ENCODE measurements at places on chromosomes 5 and 9.

- no peak for DNase-seq
These were observed 70.4 kb upstream of the SIMC1 start for GRCh38 chr5:176167800-176168199.

GRCh38 chr5:71586941-71587765 is at the start of gene MCCC2:
Gene MCCC2 (plus strand): TSS chr5:71587340. CDS start chr5:71587426, 86 bp downstream.
- peak; percentile 93 for DNase-seq

DNA sequence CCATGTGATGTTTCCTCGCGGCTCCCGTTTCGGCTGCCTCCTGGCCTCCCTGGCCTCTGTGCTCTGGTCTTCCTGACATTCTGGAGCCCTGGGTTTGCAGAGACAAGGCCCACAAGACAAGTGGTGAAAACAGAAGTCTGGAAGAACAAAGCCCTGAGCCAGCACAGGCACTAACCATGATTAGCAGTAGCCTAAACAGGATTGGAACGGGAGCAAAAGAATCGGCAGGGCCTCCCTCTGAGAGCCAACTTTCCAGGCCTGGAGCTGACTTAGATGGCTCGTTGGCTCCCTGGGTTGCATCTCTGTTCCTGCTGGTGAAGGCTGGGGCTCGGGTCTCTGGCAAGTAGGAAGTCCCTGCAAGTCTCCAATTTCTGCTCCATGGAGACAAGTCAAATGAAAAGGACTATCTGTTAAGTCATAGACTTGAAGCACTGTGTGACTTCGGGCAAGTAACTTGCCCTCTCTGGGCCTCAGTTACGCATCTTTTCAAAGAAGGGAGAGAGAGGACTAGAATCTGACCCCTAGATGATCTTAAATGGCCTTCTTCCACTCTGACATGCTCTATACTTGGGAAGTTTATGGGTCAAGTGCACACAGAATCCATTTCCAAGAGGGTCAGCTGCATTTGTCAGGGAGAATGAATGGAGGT is 3.3 kb downstream of the COL27A1 start:
- DNase-seq, result no peak

- no peak for DNase-seq
These were observed 10.2 kb downstream of the FBXO10 start for GRCh38 chr9:37565661-37566618.

DNA sequence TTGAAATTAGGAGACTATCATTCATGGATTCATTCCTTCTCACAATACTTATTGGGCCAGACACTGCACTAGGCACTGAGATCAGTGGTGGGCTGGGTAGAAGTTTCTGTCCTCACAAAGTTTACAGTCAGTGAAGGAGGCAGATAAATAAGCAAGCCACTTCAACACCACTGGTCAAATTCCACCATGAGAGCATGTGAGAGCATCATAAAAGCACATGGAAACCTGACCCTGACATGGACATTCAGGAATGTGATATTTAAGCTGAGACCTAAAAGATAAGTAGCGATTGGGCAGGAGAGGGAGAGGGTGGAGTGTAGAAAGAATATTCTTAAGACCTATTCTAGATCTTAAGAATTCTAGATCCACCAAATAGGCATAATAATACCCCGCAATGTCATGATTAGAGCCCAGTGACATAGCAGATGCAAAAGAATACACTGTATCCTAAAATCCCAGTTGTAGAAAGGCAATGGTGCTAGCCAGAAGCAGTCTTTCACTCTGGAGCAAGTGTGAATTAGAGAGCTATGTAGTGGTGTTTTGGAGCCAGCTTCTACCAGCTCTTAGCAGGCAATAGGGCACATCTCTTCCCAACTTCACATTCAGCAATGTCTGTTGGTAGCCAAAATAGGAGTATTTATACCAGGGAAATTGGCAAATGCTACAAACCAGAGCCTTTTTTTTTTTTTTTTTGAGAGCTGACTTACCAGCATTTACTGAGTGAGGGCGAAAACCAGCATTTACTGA is 46.4 kb downstream of the SH3RF2 start:
- no peak for DNase-seq

GRCh38 chr9:114237781-114238180 is 82.4 kb downstream of the COL27A1 start:
- no peak for DNase-seq

GRCh38 chr9:108996643-108997042 is 16.7 kb downstream of the CTNNAL1 start:
- DNase-seq, result no peak

- DNase-seq, result no peak
These were observed 74.9 kb upstream of the NIPAL4 start for GRCh38 chr5:157384971-157385709.

- no peak for DNase-seq
These were observed 106.1 kb downstream of the PCSK1 start for GRCh38 chr5:96326902-96327301.

- no peak for DNase-seq
These were observed 28.0 kb upstream of the IRX2 start for GRCh38 chr5:2779459-2779858.
